Activated naive CD4-positive, alpha-beta T cell treated with anti-CD3 and anti-CD28 coated beads for 36 hours (primary cell): ENCODE measurements at places on chromosomes 7 and 10.

- peaks cover 4% of the 10 kb centered on the region for H3K27me3 ChIP-seq
- H3K36me3 ChIP-seq, result no peaks in the 10 kb centered on the region
- no peak overlapping the region for H3K27ac ChIP-seq
- H3K4me1 ChIP-seq, result peaks cover 8% of the 10 kb centered on the region
- no peak for DNase-seq
Measured at GRCh38 chr10:119026301-119027110, 3.0 kb upstream of the NANOS1 start.

GRCh38 chr7:38282081-38282480 is 8.6 kb upstream of the TARP start:
- DNase-seq, result no peak
- H3K27me3 ChIP-seq, result no peaks in the 10 kb centered on the region
- no peak overlapping the region for H3K4me3 ChIP-seq
- no peaks in the 10 kb centered on the region for H3K4me1 ChIP-seq

- no peaks in the 10 kb centered on the region for H3K36me3 ChIP-seq
- no peaks in the 10 kb centered on the region for H3K4me1 ChIP-seq
- no peak overlapping the region for H3K4me3 ChIP-seq
- H3K27ac ChIP-seq, result no peak overlapping the region
- no peak for DNase-seq
Measured at GRCh38 chr10:49150426-49150825, 16.6 kb upstream of the FAM170B start.

DNA sequence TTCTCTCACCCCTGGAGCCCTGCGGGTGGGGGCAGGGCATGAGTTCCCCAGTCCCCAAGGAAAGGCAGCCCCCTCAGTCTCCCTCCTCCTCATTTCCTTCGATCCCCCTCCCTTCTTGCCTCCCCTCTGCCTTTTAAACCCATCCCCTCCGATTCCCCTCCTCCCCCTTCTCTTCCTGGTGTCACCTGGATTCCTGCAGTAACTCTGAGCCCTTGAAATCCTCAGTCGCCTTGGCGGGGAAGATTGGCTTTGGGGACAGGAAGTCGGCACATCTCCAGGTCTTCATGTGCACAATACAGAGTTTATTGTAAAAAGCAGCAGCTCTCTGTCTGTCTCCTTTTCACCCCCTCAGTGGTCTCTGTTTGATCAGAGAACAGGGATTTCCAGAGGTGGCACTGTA is 1.3 kb upstream of the MUC12 start:
- H3K36me3 ChIP-seq, result no peaks in the 10 kb centered on the region
- H3K4me3 ChIP-seq, result no peak overlapping the region
- H3K27me3 ChIP-seq, result peaks cover 46% of the 10 kb centered on the region
- H3K27ac ChIP-seq, result no peak overlapping the region
- no peak for DNase-seq

DNA sequence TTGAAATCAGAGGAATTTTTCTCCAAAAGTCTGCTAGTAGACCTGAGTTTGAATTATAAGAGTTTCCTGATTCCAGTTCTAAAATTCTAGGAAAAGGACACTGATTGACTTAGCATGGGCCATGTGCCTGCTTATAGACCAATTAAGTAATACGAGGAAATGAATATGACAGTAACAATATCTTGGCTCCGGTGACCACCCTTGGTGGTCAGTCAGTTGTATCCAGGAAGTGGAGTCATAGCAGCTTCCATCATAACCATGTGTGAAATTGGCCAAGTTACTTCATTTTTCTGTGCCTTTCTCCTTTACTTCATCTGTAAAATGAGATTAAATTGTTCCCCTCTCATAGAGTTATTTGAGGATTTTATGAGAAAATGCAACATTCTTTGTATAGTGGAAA is 66.9 kb downstream of the MTPAP start:
- peaks cover 2% of the 10 kb centered on the region for H3K27me3 ChIP-seq
- H3K4me1 ChIP-seq, result no peaks in the 10 kb centered on the region
- H3K4me3 ChIP-seq, result no peak overlapping the region
- DNase-seq, result no peak
- H3K36me3 ChIP-seq, result no peaks in the 10 kb centered on the region

- no peaks in the 10 kb centered on the region for H3K27me3 ChIP-seq
- H3K4me3 ChIP-seq, result no peak overlapping the region
- no peak for DNase-seq
Measured at GRCh38 chr7:124318721-124319450, 286.0 kb upstream of the TMEM229A start.

- no peak overlapping the region for H3K4me3 ChIP-seq
- H3K27me3 ChIP-seq, result no peaks in the 10 kb centered on the region
- H3K4me1 ChIP-seq, result peaks cover 28% of the 10 kb centered on the region
- peaks cover 6% of the 10 kb centered on the region for H3K36me3 ChIP-seq
Measured at GRCh38 chr10:50552771-50553535, 70.8 kb downstream of the SGMS1 start.

GRCh38 chr10:63753808-63754207 is 232.6 kb downstream of the REEP3 start:
- peaks cover 5% of the 10 kb centered on the region for H3K27me3 ChIP-seq
- H3K4me3 ChIP-seq, result no peak overlapping the region
- no peaks in the 10 kb centered on the region for H3K36me3 ChIP-seq

- peak overlapping the region; percentile 88 for H3K27ac ChIP-seq
- no peaks in the 10 kb centered on the region for H3K27me3 ChIP-seq
- H3K4me1 ChIP-seq, result peaks cover 84% of the 10 kb centered on the region
- H3K36me3 ChIP-seq, result peaks cover 49% of the 10 kb centered on the region
- DNase-seq, result no peak
Measured at GRCh38 chr7:92625617-92626016, 35.4 kb upstream of the FAM133B start.

DNA sequence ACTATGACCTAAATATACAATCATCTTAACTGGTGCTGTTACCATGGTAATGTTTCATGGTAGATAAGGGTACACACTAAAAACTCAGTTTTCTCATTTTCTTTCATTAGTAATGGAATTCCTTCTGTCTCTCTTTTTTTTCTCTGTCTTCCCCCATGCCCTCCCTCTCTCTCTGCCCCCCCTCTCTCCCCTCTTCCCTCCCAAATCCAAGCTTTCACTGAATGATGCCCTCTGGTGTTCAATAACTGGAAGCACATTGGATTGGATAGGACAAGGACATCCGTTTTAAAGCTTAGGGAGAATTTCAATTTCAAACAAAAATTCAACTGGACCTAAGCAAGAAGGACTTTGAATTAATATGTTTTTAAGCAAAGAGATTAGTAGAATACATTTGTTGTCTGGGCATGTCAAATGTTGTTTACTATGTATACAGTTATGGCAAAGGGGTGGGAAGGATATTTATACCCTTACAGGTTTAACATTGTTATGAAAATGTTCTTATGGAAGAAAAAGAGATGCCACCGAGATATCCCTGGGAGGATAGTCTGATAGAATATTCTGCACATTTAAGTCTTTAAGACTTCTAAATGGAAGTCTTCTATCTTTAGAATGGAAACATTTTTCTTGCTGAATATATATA is 6.1 kb downstream of the CHRM2 start:
- DNase-seq, result no peak
- peaks cover 32% of the 10 kb centered on the region for H3K27me3 ChIP-seq
- no peaks in the 10 kb centered on the region for H3K36me3 ChIP-seq
- H3K4me3 ChIP-seq, result no peak overlapping the region
- H3K27ac ChIP-seq, result no peak overlapping the region
- H3K4me1 ChIP-seq, result no peaks in the 10 kb centered on the region

GRCh38 chr7:130118801-130119200 is 48.5 kb downstream of the KLHDC10 start:
- no peaks in the 10 kb centered on the region for H3K4me1 ChIP-seq
- no peak overlapping the region for H3K27ac ChIP-seq
- peaks cover 20% of the 10 kb centered on the region for H3K36me3 ChIP-seq
- no peak for DNase-seq
- no peaks in the 10 kb centered on the region for H3K27me3 ChIP-seq

GRCh38 chr7:27520815-27521790 is 141.6 kb downstream of the HIBADH start:
- H3K36me3 ChIP-seq, result peaks cover 13% of the 10 kb centered on the region
- H3K4me3 ChIP-seq, result no peak overlapping the region
- peaks cover 4% of the 10 kb centered on the region for H3K4me1 ChIP-seq
- H3K27me3 ChIP-seq, result no peaks in the 10 kb centered on the region

GRCh38 chr7:114789871-114790311 is 132.0 kb upstream of the MDFIC start:
- no peaks in the 10 kb centered on the region for H3K36me3 ChIP-seq
- no peak overlapping the region for H3K4me3 ChIP-seq
- H3K27me3 ChIP-seq, result peaks cover 13% of the 10 kb centered on the region
- H3K27ac ChIP-seq, result peak overlapping the region; percentile 37
- peaks cover 62% of the 10 kb centered on the region for H3K4me1 ChIP-seq
- DNase-seq, result no peak

- no peak overlapping the region for H3K27ac ChIP-seq
- no peaks in the 10 kb centered on the region for H3K4me1 ChIP-seq
- DNase-seq, result no peak
- H3K27me3 ChIP-seq, result peaks cover 14% of the 10 kb centered on the region
- H3K4me3 ChIP-seq, result no peak overlapping the region
- no peaks in the 10 kb centered on the region for H3K36me3 ChIP-seq
Measured at GRCh38 chr10:117511601-117512390, 30.8 kb upstream of the EMX2 start.

DNA sequence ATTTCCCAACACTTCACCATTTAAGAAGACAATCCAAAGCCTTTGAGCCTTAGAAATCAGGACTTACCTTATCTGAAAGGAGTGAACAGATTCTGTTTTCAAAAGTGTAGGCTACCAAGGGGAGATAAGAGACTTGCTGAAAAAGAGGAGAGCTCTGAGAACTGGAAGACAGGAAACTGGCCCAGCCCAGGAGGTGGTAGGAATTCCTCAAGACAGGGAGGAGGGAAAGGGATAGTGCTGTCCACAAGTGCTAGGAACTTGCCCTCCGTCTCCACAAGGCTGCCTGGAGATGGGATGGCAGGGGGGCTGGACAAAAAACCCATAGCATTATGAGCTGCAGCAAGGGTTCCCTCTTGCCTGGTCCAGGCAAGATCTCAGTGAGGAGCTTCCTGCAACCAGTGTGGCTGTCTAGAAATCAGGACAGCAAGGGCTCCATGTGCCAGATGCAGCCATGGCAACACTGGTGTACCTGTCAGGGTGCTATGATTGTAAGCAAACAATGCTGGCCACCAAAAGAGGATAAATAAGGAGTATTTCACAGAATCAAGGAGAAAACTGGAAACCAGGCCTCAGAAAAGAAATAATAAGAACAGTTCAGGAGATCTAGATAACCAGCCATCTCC is 22.7 kb upstream of the FRMD4A start:
- no peak overlapping the region for H3K27ac ChIP-seq
- H3K27me3 ChIP-seq, result no peaks in the 10 kb centered on the region
- no peaks in the 10 kb centered on the region for H3K36me3 ChIP-seq
- DNase-seq, result no peak
- no peaks in the 10 kb centered on the region for H3K4me1 ChIP-seq
